ENCODE measurements at places on chromosomes 11 and 22.

DNA sequence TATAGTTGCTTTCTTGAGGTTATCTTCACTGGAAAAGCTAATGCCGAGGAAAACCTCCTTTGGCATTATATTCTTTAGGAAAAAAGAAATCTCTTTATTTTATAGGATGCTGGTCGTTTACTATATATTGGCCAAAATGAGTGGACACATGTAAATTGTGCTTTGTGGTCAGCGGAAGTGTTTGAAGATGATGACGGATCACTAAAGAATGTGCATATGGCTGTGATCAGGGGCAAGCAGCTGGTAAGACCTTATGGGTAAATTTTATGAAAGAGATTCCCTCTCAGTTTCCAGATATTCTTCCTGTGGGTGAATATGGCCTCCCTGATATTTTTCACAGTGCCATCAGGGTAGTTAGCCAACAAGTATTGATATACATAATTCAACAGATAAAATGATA, 29.4 kb upstream of the TTC36 start:
- no peak for DNase-seq

DNA sequence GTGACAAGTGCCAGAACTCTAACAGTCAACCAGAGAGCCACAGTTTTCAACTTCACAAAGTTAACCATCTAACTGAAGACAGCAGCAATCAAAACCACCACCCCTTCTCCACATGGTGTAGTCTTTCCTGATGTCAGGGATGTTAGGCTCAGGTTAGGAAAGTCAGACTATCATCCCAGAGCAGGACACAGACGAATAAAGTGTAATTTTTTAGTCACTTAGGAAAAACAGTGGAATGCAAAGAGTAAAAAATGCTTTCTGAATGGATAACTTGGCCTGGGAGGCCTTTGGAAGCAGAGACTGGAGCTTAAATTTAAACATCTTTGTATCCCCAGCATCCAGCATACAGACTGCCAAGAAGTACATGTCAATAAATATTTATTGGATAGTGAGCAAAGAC, 15.4 kb downstream of the OR51B4 start:
- DNase-seq, result no peak

GRCh38 chr22:46862418-46863324, 100.2 kb downstream of the TBC1D22A start:
- DNase-seq, result no peak

GRCh38 chr22:49303061-49303735, 524.5 kb downstream of the BRD1 start:
- no peak for DNase-seq

GRCh38 chr11:85918910-85919794, 64.0 kb downstream of the CCDC83 start:
- DNase-seq, result no peak

DNA sequence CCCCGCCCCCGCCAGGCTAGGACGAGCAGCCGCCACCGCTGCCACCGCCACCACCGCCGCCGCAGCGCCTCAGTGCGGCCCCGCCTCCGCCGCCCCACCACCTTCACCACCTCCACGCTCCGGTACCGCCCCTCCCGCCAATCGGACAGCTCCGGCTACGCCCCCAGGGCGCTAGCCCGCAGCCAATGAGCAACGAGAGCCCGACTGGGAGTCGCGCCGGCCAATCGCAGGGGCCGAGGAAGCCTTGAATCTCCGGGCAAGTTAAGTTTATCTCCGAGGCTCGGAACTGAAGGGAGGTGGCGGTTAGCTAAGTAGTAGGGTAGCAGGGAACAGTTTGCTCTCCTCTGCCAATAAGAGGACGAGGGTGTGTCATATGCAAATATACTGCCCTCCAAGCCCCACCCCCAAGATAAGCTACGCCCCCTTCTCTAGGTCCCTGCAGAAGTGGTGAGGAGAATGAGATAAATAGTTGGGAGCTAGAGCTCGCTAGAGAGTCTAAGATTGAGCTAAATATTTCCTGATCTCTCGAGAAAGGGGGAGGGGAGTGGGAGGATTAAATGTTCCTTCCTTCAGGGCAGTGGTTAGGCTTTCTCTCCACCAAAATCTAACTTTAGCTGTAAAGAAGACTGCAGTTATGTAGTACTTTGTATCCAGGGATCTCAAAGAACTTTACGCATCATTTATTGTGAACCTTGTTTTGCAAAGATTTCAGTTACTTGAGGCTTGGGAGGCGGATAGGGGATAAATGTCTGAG, at the start of gene SESN3:
SESN3 (minus strand) TSS at position 76 of the 754 bp plus-strand sequence. CDS start 342 bp downstream, outside the sequence.
- DNase-seq, result peak; percentile 48

GRCh38 chr11:18449251-18449650, 6.4 kb upstream of the LDHAL6A start:
- DNase-seq, result no peak

- DNase-seq, result peak; percentile 59
These were observed 118.1 kb downstream of the BBOX1 start for GRCh38 chr11:27158456-27159334.

Data from Panc1 (cell line).